ENCODE measurements at places on chromosomes 7 and 10.
A peak's percentile ranks its signal among the peaks of the same experiment; 100 is the strongest.

GRCh38 chr7:15684111-15684800 is 2.2 kb downstream of the MEOX2 start:
- DNase-seq = no peak

GRCh38 chr10:34047389-34047788 is 712.9 kb upstream of the NRP1 start:
- DNase-seq = no peak

GRCh38 chr10:102119417-102120141 is 589 bp downstream of the LDB1 start:
- peak; percentile 68 for DNase-seq

DNA sequence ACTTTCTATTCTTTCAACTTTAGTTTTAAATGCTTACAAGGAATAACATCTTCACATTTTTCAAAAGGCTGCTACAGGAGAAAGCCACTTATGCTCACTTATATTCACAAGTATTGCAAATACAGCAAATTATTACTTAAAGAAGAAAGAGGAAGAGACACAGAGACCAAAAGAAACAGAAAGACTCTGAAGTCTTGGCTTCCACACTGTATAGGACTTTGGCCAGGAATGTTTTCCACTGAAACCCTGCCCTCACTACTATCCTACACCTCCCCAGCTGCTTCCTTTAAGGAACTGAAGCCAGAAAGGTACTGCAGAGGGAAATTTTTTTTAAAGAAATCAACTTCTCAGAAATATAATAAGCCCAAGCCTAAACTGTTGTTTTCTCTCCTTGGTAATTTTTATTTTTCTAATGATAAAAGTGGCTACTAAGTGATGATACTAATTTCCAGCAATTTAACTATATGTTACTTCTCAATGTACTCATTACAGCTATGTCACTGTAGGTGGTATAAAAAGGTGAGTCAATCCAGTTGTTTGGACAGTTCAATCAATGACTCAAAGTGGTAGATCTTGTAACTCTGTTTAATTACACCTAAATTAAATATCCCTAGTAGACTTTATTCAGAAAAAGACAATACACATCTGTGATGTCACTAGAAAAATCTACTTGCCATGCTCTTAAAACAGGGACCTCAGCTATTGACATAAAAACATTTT is 231.6 kb downstream of the GRM8 start:
- no peak for DNase-seq

GRCh38 chr7:101684983-101685330 is 55.9 kb upstream of the MYL10 start:
- no peak for DNase-seq

DNA sequence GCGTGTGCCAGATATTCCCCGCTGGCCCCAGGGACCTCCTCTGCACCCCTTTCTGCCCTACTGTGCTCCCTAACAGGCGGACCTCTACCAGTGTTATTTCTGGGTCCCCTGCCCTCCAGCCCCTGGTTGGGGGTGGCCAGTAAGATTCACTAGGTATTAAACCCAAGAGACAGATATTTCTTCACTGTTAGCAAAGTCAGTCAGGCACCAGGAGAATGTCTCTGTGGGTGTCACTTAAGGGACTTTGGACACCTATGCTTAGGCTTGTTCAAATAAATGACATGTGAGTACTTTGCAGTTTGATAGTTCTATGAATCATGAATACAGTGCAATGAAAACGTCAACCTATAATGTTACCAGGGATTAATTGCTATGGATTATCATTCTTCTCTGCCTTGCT is 234.3 kb upstream of the IGFBP3 start:
- DNase-seq = no peak

- no peak for DNase-seq
Observed at GRCh38 chr10:77604941-77605351, 32.7 kb downstream of the KCNMA1 start.

DNA sequence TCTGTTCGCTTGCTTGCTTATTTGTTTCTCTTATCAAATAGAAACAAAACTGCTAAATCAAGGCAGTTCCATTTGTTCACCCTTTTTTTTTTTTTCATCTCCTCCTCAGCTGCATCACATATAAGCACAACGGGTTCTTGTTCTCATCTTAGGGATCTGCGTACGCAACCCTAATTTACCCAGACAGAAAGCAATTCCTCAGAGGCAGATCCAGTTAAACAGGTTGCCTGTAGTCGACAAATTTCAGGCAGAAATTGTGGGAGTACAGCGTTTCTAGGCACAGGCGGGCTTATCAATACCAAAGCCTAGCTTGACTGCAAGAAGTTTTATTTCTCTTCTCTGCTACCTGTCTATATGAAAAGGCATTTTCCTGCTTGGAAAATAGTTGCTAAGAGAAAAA is 565.4 kb downstream of the NXPH1 start:
- no peak for DNase-seq

All from CD4-positive, alpha-beta T cell treated with Interleukin-1 beta for 1 hour (primary cell).